ENCODE measurements at places on chromosomes 3 and 15.

- no peak for DNase-seq
Observed at GRCh38 chr15:51079226-51079625, 15.5 kb downstream of the TNFAIP8L3 start.

DNA sequence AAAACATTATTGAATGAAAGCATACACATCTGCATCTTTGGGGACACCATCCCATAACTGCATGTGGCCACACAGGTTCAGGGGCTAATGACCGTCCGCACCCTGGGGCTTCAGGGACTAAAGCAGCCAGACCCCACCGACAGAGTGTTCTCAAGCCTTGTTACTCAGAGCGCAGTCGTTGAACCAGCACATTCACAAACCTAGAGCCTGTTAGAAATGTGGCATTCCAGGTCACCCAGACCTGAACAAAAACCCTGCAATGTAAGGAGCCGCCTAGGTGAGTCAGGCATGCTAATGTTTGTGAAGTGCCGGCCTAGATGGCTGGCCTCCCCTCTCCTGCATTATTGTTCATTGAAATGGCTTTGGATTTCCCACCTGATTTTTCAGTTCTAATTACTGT, 52.3 kb upstream of the HACD2 start:
- DNase-seq, result no peak

- no peak for DNase-seq
Observed at GRCh38 chr3:18424213-18424728, 868 bp downstream of the SATB1 start.

DNA sequence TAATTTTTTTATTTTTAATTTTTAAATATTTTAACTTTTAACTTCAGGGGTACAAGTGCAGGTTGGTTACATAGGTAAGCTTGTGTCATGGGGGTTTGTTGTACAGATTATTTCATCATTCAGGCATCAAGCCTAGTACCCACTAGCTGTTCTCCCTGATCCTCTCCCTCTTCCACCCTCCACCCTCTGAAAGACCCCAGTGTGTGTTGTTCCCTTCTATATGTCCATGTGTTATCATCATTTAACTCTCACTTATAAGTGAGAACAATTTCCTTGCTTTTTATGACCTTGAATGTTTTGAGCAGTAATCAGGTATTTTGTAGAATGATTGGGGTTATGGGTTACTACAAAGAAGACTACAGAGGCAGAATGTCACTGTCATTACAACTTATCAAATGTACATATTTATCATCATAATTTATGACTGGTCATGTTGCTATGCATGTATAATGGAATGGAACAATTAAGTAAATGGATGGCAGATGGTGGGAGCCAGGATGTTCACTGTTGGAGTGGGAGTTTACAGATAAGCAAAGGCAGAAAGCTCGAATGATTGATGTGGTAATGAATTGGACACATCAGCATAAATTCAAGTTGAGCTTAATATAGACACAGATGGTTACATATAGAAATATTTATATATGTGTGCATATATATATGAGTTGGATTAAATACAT, 563.8 kb upstream of the ROBO1 start:
- no peak for DNase-seq

- DNase-seq, result no peak
Observed at GRCh38 chr3:107328069-107328468, 49.2 kb upstream of the CCDC54 start.

DNA sequence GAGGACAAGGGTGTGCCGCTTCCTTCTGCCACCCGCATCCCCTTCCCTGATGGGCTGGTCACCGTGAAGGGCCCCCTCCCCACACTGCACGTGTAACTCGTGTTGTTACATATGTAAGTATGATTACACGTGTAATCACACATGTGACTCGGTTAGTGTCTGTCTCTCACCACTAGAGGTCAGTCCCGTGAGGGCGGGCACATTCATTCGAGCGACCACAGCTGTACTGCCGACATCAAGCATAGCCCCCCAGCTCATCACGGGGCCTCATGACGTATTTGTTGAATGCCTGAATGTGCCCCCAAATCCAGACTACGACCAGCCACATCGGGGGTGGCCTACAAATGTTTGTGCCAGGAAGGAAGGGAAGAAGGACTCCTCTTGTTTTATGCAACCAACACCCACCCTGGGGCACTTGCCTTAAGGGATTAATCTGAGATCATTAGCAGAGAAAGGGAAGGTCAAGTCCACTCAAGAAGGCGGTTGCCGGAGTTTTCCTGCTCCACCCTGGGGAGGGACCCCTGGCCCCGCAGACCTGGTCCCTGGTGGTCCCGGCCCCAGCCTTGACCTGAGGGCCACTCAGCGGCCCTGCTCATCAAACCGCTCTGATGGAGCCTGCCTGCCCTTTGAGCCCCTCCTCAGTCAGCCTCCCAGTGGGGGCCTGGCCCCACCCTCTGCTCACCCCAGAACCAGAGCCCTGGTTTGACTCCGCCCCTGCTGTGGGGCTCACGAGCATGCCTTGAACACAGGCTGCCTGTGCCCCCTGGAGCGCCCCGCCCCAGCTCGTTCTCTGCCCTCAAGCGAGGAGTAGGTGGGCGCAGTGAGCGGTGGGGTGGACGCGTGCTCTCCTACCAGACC, 52.8 kb downstream of the RGMA start:
- DNase-seq, result no peak

DNA sequence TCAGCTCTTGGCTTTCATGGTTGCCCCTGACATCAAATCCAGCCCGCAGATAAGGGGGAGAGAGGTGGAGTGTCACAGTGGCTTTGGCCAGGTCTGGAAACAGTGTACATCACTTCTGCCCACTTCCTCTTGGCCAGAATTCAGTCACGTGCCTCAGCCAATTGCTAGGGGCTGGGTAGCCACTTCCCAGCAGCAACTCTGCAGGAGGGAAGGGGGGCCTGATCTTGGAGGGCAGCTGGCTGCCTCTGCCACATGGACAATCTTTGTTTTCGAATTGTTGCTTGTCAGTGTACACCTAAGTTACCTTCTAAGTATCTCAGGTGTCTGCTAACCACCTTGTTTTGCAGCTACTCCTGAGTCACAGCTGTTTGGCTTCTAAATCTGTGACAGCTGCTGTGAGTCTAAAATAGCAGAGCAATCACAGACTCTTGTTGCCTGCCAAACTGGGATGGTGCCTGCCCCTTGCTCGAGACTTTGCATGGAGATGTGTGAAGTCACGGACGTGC, 41.0 kb upstream of the LIMD1 start:
- no peak for DNase-seq

GRCh38 chr3:5296362-5296761, 108.9 kb downstream of the EDEM1 start:
- no peak for DNase-seq

GRCh38 chr3:127734754-127735473, 62.2 kb downstream of the ABTB1 start:
- DNase-seq, result no peak

All from activated T-cell treated with anti-CD3 and anti-CD28 coated beads for 1 hour (primary cell).